ENCODE measurements at places on chromosomes 7 and 10.

- DNase-seq: peak; percentile 40
Observed at GRCh38 chr10:124515244-124515970, 53.8 kb downstream of the LHPP start.

DNA sequence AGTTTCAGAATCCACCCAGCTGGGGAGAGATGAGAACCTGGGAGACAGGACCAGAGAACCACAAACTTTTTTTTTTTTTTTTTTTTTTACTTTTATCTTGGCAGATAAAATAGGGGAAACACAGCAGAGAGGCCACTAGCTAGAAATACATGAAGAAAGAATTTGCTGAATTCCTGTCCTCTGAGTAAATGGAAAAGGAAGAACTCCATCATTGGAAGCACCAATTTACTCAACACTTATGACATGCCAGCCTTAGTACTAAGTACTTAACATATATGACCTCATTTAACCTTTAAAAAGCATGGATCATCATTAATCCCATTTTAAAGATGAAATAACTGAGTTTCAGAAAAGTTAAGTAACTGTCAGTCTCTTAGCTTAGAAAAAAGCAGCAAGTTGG is 343.0 kb upstream of the NPSR1 start:
- no peak for DNase-seq

DNA sequence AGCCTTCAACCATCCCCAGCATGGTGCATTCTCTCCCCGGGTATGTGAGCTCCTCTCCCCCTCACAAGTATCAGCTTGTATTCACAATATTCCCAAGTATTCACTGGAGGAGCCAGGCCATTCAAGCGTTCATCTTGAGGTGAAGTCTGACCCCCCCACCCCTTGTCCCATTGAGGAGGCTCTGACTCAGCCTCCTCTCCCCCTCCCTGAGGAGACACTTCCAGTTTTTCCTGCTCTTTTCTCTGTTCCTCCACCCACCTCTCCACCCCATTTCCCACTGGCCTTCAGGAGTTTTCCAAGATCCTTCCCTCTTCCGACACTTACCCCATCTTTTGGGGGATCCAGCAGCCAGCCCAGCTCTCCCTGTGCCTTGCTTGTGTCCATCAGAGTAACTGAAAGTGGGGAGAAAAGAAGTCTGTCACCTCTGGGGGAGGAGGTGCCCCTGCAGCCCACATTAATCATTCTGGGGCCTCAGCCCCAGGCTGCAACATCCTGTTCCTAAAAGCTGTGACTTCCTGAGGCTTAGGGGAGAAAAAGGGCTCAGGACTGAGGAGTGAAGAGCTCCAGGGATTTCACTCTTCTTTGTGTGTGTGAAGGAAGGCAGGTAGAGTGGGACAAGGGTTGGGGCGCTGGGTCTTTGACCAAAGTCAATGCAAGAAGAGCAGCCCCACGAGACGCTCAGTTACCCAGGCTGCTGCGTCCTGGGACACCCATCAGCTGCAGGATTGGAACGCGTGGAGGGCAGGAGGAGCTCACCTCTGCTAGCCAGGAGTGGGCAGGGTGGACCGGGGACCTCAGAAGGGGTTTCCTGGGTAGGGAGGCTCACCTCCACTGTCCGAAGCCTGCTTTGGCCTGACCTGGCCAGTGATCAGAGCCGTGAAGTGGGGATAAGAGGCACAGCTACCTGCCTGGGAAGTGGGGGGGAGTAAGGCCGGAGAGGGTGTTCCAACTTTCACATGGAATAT is 1.1 kb downstream of the EPHA1 start:
- DNase-seq: no peak

DNA sequence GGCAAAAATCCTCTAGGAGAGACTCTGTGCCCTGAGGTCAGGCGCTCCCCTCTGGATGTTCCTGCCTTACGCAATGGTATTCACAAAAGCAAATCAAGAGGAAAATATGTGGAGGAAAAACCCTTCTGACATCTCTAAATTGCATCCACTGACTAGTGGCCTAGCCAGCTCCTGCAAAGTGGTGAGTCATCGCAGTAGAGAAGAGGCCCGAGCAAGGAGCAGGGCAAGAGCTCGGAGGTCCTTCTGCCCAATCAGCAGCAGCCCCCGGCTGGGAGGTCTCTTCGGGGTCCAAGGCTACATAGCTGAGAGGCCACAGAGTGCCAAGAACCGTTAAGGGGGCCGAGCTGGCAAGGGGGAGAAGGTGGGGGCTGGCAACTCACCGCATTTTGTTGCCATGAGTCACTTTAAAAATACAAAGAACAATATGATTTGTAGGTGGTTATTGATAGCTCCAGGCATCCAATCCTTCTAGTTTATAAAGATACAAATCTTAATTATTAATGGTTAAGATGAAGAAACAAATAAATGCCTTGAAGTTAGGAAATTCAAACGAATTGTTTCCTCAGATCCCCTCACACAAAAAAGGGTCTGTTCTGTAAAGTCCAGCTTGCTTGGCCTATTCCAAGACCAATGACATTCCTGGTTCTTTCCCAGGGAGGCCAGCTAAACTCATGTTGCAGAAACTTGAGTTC is 161.6 kb downstream of the PKD1L1 start:
- DNase-seq: no peak

DNA sequence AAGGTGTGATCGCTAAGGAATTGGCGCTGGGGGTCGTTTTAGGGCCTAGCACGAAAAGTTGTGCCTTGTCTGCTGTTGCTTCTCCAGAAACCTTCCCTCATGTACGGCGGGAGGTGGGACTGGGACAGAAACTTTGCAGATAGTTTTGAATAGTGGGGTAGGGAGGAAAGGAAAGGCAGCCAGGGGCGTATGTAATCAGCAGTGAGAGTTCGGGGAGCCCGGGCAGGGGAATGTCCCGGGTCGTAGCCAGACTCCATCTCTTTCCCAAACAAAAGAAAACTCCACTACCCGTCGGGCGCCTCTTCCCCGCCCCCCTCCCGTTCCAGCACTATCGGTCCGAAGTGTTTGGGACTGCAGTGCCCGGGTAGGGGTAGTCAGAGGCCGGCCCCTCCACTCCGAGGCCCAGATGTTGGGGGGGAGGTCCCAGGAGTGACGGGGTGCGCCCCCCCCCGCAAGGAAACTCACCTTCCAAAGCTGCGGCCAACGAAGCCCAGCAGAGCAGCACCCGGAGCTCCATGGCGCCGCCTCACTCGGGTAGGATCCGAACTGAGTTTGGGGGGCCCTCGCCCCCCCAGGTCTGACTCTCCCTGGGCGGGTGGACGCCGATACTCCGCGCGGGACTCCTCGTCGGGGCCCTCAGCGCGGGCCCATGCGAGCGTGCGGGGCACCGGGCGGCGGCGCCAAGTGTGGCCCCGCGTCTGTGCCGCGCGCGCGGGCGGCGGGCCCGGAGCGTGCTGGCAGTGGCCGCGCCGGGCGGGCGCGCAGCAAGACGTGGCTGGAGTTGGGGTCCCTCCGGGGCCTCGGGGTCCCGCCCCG is 601 bp downstream of the EPHB4 start:
- DNase-seq: no peak

DNA sequence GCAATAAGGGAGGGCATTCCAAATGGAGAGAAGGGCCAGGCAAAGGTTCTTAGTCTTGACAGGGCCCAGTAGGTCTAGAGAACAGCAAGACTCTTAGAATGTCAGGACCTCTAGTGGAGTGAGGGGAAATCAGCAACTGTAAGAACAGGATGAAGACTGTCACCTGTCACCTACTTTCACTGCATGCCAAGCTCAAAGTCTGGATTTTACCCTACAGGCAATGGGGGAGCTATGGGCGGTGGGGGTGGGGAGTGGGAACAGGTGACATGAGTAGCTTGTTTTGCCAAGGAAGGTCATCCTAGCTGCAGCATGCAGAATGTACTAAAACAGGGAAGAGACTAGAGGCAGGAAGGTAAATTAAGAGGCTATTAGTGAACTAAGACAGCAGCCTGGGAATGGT is 18.3 kb downstream of the GOT1 start:
- no peak for DNase-seq

DNA sequence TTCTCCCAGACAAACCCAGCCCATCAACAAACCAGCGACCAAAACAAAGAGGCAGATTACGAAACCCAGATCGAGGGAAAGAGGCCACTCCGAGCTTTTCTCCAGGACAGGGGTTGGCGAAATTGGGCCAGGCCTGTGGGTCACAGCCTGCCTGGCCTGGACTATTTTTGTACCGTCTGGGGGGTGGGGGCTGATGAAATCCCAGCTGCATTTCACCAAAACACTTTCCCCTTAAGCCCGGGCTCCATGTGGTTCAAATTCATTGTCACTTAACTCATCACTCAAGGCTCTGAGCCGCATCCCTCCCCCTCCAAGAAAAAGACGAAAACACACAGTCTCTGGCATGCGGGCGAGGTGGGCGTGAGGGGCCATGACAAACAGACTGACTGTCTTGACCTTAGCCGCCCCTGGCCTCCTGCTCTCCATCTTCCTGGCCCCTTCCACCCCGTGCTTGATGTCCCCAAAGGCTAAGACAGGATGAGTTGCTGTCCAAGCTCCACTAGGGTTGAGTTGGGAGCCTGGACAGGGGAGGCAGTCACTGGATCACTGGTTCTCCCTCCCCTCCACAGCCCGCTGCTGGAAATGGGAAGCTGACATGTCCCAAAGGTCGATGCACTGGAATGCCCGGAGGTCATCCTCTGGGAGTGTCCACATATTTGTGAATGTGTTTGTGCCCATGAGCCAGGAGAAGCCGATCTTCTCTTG is 19.2 kb downstream of the TMEM270 start:
- no peak for DNase-seq

GRCh38 chr10:12077580-12078180 is 8.9 kb downstream of the DHTKD1 start:
- no peak for DNase-seq

DNA sequence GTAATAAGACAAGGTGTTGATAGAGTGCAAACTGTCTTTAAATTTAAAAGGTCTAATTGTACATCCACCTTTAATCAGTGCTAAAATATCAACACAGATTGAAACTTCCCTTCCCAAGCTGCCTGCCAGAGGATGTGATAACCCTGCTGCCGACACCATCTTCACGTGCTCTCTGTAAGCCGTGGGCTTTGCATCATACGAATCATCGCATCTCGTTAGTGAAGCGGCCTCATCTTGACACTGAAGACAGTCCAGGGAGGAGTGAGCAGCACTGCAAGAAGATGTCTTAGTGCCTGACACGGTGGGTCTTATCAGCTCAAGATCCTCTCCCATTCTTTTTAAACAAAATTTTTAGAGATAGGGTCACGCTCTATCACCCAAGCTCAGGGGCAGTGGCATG is 518.8 kb downstream of the PTPRN2 start:
- no peak for DNase-seq

- no peak for DNase-seq
Observed at GRCh38 chr7:143479055-143479766, 1.5 kb downstream of the TAS2R41 start.

- no peak for DNase-seq
Observed at GRCh38 chr7:140041659-140042385, 20.9 kb downstream of the PARP12 start.

DNA sequence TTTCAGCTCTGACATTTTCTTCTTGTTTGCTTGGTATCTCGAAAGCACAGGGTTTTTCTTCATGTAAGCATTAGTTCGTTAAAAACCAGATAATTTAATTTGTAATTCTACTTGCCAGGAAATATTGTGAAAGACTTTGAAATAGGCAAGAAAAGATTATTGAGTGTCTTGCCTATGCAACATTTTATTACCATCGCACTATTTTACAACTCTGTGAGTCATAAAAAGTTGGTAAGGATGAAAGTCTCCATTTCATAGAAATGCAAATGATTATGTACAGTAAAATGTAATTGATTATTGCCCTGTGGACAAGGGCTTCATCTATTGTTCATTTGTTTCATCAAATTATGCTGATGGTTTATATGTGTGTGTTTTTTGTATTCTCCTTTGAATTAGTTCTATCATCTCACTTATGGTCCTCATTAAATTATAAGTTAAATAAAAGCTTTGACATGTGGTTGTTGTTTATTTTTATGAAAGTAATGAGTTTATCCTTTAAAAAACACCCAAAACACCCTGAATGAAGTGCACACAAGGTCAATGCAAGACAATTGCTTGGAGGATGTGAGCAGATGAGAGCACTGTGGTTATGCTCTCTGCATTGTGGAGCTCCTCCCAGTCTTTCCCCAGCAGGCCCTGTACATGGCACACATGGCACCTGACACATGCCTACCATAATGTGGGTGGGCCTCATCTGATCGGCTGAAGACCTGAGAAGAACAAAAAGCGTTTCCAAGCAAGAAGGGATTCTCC is 230.8 kb downstream of the CXCL12 start:
- no peak for DNase-seq

DNA sequence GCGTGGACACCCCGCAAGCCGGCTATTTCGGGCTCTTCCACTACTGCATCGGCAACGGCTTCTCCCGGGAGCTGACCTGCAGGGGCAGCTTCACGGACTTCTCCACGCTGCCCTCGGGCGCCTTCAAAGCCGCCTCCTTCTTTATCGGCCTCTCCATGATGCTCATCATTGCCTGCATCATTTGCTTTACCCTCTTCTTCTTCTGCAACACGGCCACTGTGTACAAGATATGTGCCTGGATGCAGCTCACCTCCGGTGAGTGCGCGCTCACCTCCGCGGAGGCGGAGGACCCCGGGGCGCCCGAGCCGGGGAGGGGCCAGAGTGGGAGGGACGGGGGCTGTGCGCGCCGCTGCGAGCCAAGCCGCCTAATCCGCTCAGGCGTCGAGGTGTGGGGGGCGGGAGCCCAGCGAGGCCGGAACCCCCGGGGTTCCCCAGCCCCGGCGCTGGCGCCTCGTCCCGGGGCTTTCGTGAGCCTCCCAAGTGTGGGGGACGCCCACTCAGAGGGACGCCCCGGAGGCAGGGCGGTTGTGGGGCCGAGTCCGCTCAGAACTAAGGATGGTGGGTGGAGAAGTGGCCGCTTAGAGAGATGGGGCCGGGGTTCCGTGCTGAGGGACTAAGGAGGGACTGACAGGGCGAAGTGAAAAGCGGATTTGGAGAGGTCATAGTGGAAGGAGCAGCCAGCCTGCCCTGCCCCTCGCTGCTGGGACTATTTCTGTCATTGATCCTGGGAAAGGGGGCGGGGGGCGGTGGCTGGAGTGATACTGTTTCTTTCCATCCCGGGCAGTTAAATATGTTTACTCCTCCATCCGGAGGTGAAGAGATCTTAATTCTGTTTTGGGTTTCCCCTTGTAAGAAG is 795 bp downstream of the LHFPL3 start:
- no peak for DNase-seq

DNA sequence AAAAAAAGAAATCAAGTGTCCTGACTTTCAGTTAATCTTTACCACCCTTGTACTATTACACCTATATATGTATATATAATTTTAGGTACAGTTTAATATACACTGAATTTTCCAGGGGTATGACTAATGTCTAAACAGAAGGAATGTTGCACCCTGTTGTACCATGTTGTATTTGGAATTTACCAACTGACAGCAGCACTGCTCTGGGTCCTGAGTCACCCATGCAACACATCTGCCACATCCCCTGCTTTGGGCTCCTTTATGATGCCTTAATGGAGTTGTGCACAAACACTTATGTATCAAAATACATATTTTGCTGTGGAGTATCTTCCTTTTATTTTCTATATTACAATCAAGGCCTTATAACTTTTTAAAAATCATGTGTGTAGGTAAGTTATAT is 21.2 kb downstream of the YAE1 start:
- no peak for DNase-seq

- DNase-seq: no peak
Observed at GRCh38 chr7:45129181-45129800, 17.8 kb upstream of the TBRG4 start.
